ENCODE measurements at places on chromosomes 16 and 17. TPM values are rescaled to one million over a fixed set of nuclear protein-coding genes. Genes with fewer than 3 reads are reported as not detected.

DNA sequence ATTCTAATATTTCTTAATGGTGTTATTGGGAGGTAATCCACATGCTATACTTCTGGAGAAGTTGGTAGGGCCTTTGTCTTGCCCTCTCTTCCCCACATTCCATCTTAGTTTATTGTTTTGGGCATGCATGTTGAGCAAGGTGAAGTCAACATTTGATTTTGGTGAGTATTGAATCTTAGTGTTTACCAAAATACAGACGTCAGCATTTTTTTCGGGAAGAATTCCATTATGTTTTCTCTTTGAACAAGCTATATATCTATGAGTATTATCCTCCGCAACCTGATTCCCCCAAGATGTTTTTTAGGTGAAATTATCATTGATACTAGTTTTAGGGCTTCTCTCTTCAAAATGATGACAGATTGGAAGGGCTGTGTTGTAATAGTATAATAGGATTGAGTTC is 47.4 kb upstream of the SHISA9 start:
- no peaks in the 10 kb centered on the region for H3K36me3 ChIP-seq
- H3K27ac ChIP-seq, result no peak overlapping the region
- no peak overlapping the region for H3K4me3 ChIP-seq

DNA sequence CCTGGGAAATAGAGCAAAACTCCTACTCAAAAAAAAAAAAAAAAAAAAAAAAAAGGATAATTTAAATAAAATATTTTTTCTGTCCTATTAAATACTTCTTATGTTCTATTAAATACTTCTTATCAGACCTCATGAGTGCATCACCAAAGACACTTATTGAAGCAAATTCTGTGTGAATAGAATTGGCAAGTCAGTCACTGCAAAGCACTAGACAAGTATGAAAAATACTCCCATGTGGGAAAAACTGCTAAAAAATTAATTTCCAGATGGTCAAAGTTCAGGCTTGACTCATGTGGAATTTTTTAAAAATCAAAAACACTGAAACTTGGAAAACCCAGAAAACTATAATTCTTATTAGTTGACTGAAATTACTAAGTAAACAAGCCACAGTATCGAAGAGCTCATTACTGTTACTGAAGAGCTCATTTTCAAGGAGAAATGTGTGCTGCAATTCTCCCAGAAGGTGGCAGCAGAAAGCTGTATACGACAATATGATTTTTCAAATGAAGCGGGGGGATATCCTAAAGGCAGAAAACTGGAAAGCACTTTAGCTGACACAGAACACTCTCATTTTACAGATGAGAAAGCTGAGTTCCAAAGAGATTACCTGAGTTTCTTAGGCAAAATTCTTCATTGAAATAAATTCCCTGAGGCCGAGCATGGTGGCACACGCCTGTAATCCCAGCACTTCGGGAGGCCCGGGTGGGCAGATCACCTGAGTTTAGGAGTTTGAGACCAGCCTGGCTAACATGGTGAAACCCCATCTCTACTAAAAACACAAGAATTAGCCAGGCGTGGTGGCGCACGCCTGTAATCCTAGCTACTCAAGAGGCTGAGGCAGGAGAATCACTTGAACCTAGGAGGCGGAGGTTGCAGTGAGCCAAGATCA is 15.9 kb upstream of the FBXO47 start:
- no peaks in the 10 kb centered on the region for H3K36me3 ChIP-seq
- no peak overlapping the region for H3K4me3 ChIP-seq
- H3K27ac ChIP-seq, result no peak overlapping the region

DNA sequence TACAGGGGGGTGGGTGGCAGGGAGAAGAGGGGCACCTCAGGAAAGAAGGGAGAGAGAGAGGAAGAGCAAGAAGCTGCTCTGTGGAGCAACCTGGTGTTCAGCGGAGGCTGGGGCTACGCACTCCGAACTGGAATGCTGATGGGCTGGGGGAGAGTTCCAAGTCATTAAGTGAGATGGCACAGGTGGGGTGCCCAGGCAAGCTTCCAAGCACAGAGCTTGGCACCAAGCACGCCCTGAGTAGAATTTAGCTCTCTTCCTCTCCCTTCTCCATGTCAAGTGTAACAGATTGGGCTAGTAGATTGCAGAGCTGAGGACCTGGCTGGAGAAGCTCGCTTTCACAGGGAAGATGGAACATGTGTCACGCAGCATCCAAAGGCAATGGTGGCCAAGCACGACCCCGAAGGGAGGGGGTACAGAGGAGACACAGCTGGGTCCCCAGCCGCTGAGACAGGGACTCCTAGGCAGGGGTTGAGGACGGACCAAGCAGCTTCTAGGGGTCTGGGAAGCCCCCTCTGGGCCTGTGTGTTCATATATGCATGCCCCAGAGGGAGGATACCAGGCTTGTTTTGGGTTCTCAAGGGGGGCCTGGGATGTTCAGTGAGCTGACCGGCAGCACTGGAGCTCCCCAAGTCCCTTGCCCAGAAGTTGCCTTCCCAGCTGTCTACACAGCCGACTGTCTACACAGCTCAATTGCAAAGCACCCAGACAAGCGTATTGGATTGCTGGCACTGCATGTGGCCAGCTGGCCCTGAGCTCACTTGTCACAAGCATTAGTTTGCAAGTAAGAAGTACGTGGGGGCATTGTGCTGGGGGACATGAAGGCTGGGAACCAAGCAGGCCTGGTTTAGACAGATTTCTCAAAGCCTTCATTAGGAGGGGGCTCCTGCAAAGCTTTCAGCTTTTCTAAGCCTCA is 247.8 kb downstream of the ENGASE start:
- H3K27ac ChIP-seq, result no peak overlapping the region
- H3K36me3 ChIP-seq, result no peaks in the 10 kb centered on the region
- no peaks in the 10 kb centered on the region for H3K27me3 ChIP-seq

DNA sequence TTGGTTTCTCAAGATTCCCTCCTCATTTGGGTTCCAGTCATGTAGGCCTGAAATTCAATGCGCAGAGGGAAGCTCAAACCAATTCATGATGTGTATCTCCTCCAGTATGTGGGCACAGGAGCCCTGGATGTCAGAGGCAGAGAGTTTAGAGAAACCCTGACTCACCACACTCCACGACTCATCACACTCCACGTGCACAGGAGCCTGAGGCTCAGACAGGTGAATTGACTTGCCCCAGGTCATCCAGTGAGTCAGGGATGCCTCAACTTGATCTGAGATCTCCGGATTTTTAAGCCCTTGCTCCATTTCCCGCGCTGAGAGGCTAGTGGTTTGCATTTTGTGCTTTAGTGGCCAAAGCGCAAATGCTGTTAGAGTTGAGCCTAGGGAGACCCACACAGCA is 183.9 kb downstream of the HAPSTR1 start:
- no peaks in the 10 kb centered on the region for H3K4me1 ChIP-seq
- no peak for DNase-seq
- H3K4me3 ChIP-seq, result no peak overlapping the region

DNA sequence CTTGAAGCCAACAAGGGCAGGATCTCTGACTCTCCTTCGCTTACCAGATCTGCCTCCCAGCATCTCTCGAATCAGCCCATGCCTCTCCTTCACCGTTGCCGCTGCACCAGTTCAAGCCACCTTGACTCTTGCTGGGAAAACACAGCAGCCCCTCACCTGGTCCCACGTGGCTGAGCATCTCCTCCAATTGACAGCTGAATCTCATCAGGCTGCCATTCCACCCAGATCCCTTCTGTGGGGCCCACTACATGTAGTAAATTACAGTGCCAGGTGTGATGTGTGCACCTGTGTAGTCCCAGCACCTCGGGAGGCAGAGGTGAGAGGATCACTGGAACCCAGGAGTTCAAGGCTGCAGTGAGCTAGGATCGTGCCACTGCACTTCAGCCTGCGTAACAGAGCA is 37.8 kb upstream of the C16orf78 start:
- no peak for DNase-seq
- no peak overlapping the region for H3K4me3 ChIP-seq
- no peaks in the 10 kb centered on the region for H3K4me1 ChIP-seq
- H3K27me3 ChIP-seq, result peaks cover 9% of the 10 kb centered on the region

GRCh38 chr17:34532281-34533065 is 46.9 kb upstream of the TMEM132E start:
- H3K36me3 ChIP-seq, result no peaks in the 10 kb centered on the region
- DNase-seq, result no peak
- H3K4me1 ChIP-seq, result peaks cover 30% of the 10 kb centered on the region
- peaks cover 4% of the 10 kb centered on the region for H3K27me3 ChIP-seq
- no peak overlapping the region for H3K4me3 ChIP-seq

DNA sequence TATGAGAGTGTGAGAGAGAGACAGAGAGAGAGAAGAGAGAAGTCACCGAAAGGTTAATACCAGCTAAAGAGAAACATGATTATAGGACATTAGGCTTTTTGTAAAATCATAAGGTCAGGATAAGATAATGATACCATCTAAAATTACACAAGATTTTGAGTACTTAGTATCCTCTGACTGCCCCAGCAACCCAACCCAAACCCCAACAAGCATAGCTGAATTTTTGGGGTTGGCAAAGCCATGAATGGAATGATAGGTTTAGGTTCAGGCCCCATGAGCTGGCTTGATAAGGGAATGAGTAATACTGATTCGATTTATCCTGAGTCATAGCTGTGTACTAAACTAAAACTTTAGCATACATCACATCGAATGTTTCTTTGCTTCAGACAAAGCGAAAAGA is 259.5 kb downstream of the IRX3 start:
- H3K36me3 ChIP-seq, result no peaks in the 10 kb centered on the region
- H3K4me3 ChIP-seq, result no peak overlapping the region
- no peaks in the 10 kb centered on the region for H3K4me1 ChIP-seq

The ZNRF1 gene
- total RNA-seq, result 26.3 TPM

The GAST gene
- total RNA-seq, result not detected

The EPN3 gene
- total RNA-seq, result 40.3 TPM

Data from adrenal gland (tissue), 19 donors.